Suppressor macrophage (primary cell): ENCODE measurements at places on chromosomes 3 and 15.
A peak's percentile ranks its signal among the peaks of the same experiment; 100 is the strongest.

GRCh38 chr3:157467200-157467599 lies 30.6 kb downstream of the PTX3 start:
- peak; percentile 25 for DNase-seq

DNA sequence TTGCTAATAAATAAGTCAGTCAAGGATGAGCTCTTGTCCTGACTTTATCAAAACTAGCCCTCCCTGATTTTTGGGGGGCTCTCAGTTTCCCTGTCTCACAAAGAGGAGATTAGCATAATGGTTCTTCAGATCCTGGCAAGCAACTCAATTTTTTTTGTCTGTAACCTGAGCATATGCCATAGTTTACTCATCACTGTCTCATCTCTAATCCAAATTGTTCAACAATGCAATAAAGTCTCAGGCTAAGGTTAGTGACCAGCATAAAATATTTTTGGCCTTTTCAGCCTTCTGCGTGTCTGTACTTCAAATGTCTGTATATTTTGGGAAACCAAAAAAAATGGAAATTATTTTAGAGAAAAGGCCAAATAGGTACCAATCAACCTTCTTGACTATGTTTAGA lies 465.6 kb upstream of the TPRG1 start:
- no peak for DNase-seq

DNA sequence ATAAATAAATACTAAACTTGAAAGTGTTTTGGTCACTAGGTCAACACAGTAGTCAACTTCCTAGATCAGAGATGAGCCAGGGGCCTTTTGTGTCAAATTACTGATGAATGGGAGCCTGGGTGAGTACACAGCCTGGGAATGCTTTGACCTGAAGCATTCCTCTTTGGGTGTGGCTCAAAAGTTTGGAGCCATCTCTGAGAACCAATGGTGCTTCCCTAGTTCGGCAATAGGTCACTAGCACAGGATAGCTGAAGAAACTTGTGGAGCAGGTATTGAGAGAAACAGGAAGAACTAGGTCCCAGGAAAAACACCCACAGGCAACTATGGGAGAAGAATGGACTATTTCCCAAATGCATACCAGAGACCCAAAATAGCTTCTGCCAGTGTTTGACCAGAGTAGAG lies 56.6 kb upstream of the PLXND1 start:
- DNase-seq: no peak

DNA sequence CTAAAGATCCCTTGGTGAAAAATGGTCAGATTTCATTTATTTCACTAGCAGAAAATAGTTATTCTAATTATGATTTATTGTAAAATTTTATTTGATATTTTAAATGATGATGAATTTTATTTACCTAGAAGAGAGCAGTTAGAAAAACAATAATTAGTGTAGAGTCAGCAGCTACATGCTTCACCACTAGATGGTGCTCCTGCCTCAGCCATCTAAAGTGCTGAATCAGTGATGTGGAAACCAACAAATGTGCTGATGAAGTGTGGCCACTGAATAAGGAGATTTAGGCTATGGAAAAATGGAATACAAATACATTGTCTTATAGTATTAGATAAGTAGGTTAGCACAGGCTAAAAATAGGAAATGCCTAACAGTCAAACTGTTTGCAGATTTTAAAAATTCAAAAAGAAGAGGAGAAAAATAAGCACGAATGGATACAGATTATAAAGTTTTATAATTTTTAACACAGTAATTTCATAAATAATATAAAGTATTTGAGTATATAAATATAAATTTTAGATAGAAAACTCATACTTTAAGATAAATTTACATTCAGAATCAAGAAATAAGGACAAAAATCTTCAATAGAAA lies 109.8 kb downstream of the PPP2R3A start:
- DNase-seq: peak; percentile 85

DNA sequence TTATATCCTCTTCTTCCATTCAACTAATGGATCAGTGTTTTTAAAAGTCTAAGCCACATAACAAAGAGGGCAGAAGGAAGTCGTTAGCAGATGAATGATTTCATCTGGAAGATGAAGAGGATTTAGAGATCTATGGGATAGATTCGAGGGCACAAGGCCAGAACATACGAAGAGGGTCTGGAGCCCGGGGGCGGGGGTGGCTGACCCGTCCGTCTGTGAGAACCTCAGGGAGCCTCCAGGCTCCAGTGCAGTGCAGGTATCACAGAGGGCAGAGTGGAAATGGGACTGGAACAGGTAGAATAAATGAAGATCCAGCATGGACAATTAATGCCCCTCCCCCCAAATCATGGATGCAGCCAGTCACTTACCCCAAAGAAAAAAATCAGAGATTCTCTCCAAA lies 1.5 kb upstream of the GOLGA8B start:
- no peak for DNase-seq

- DNase-seq: no peak
Observed at GRCh38 chr3:18297126-18297525, 128.0 kb downstream of the SATB1 start.
